NCI-H187 treated with DMSO at 0.1 percent for 48 hours (cell line): ENCODE measurements at places on chromosomes 2 and 18.

- no peak for DNase-seq
These were observed 43.4 kb downstream of the UPP2 start for GRCh38 chr2:158144914-158145625.

- no peak for DNase-seq
These were observed 60.9 kb downstream of the CHST9 start for GRCh38 chr18:27124196-27124595.

- DNase-seq: no peak
These were observed 307.0 kb upstream of the CELF4 start for GRCh38 chr18:37872562-37872961.

DNA sequence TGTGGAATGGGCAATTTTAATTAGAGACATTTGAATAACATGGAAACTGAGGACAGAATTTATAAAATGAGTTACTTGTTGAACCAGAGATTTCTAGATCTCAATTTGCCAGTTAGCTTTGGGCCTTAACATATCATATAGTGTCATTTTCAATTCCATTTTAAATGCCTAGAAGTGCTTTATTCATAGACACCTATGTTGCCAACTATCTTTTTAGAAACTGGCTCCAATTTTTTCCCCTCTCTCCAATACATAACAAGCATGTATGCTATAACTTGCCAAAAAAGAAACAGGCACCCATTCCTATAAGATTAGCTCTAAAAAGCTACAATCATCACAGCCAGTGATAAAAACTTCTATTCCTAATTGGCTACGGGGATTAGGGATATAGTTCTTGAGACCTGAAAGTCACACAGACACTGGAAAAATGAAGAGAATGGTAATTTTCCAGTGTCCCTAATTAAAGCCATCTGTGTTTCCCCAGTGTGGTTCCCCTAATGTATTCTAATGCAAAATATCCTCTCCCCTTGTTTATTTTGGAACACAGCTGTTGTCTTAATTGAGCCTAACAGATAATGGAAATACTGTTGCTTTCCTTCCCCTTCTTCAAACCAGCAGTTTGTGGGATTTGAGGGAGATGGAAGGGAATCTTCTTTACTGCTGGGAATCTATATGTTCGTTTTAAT, 205.5 kb upstream of the FSHR start:
- DNase-seq: no peak

DNA sequence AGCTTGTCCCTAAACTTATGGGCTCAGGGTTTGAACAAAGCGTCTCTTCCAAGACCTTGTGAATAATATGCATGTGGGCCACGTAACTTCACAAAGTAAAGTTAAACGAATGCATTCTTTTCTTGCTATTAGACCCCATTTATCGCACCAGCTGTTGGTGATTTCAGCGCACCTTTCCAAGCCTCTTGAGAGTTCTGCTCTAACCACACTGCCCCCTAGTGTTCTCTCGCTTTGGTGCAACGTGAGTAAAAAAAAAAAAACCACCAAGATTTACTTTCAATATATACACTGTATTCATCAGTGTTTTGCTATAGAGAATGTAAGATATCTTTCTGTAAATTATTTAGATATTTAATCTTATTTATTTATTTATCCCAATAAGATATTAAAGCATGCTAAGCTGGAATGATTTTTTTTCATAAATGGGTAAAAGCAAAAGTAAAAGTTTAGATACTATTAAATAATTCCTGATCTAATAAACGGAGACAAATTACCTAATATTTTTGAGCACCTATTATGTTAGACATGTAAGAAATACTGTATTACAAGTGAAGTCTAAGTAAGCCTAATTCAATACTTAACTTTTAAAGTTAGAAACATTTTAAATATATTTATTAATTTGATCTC, 459.5 kb downstream of the DLGAP1 start:
- DNase-seq: no peak

DNA sequence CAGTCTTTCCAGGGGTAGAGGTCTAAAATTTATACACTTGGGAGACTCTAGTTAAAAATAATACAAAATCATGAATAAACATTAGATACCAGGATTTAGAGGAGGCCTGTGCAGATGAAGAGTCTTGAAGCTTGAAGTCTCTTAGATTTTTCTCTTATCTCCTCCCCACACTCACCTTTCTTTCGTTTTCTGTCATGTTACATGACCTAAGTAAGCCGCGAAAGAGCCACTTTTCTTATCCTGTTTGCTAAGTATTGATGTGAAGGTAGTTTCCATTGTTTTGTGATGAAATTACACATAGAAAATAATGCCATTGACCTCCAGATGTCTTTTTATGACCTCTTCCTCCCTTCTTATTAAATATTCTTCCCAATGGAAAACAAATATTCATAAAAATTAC, 367.8 kb downstream of the LRRTM1 start:
- DNase-seq: no peak
